COLO829 (cell line): ENCODE measurements at places on chromosomes 11 and 22.

- DNase-seq: no peak
Measured at GRCh38 chr11:64276653-64277431, 7.6 kb downstream of the BAD start.

DNA sequence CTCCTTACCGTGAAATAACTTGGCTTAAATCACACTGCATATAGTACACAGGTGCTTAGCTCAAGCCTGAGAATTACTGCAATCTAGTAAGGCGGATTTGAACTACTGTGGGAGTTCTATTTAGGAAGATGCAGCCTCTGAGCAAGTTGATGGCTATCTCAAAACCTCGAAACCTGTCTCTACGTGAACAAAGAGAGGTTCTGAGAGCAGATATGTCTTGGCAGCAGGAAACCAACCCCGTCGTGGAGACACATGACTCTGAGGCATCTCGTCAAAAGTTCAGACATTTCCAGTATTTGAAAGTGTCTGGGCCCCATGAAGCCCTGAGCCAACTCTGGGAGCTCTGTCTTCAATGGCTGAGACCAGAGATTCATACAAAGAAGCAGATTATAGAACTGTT lies 5.9 kb downstream of the ZNF215 start:
- DNase-seq: no peak

DNA sequence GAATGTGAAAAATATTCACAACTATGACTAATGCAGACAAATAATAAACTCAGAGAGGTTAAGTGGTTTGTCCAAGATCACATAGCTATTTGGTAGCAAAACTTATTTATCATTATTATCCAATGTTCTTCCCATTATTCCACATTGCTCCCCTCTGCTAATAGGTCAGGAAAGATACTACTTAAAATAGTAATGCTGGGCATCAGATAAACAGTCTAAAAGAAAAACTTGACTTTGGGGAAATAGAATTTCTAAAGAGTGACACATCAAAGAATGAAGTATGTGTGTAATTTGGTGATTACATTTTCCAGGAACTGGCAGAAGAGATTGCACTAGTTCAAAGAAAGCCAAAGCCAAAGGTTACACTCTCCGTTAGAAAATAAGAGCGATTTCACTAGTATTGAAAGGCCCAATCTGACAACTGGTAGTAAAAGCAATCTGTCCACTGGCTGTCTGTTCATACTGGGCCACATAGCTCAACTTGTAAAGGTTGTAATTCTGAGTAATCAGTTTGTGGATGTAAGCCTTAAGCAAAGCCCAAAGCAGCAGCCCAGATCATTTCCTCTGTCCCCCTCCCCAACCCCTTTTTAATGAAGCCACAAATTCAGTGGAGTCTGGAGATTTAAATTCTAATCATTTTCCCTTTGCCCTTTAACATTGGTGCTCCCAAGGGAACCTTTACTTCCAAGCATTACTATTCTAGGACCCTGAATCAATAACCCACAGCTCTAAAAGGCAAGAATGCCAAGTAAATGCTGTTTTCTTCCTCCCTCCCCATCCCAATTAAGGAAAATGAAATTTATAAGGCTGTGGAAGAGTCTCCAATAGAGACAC lies 283.5 kb downstream of the TTC28 start:
- peak; percentile 44 for DNase-seq

GRCh38 chr11:11461473-11461872 lies 108.4 kb upstream of the CSNK2A3 start:
- DNase-seq: no peak

GRCh38 chr22:30381264-30381663 lies 5.9 kb downstream of the RNF215 start:
- DNase-seq: no peak

- peak; percentile 83 for DNase-seq
Measured at GRCh38 chr22:43273902-43274484, 69.2 kb downstream of the SCUBE1 start.

DNA sequence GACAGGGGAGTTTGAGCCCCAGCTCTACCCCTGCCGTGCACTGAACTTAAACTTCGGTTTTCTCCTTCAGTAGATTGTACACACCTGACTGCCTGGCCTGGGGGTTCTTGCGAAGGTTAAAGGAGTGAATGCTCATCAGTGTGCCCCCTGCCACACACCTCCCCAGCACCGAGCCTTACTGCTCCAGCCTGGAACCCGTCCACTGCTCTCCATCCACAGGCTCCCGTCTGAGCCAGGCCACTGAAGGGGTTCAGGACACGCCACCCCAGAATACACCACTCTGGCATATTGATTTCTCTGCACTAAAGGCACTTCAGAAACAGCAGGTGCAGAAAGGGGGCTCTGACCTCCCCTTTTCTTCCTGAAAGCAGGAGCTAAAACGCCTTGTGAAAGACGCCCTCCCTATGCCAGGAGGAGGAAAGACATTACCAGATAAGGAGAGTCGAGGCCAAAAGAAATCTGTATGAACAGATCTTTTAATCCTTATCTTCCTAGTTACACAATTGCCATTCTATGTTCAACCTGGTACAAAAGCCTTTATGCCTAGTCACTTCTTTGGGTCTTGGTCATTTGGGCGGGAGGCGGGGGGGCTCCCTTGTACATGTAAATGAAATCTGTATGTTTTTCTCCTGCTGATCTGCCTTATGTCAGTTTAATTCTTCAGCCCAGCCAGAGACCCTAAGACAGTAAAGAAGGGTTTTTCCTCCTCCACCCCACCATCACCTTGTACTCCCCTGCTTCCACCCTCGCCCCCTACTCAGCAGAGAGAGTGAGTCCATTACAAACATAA lies 1.9 kb upstream of the SSTR3 start:
- DNase-seq: no peak

- DNase-seq: no peak
Measured at GRCh38 chr11:75845324-75845723, 30.3 kb downstream of the UVRAG start.

- no peak for DNase-seq
Measured at GRCh38 chr11:125072218-125072960, 9.3 kb downstream of the SLC37A2 start.

GRCh38 chr22:49547751-49548239 lies 279.9 kb downstream of the BRD1 start:
- DNase-seq: no peak

DNA sequence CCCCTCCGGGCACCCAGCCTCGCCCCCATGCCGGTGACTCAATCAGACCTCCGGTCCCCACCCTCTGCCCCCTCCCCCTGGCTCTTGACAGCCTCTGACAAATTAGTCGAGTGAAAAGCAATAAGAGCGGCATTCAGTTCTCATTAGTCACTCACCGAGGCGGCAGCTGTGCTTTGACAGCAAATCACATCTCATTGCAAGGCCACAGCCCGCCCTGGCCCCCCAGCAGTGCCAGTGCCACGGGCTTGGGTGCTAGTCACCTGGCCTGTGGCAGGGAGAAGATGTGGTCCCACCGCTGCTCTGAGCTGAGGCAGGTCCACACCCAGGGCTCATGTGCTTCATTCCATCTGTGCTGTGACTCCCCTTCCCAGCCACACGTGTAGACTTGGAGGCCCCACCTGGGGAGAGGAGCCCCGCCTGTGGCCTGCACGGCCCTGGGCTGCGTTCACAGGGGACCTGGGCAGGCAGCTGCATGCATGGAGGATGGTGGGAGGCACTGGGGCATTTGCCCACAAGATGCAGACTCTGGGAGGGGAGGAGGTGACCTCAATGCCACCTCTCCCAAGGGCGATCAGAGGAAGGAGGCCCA lies 7.4 kb upstream of the TH start:
- no peak for DNase-seq

DNA sequence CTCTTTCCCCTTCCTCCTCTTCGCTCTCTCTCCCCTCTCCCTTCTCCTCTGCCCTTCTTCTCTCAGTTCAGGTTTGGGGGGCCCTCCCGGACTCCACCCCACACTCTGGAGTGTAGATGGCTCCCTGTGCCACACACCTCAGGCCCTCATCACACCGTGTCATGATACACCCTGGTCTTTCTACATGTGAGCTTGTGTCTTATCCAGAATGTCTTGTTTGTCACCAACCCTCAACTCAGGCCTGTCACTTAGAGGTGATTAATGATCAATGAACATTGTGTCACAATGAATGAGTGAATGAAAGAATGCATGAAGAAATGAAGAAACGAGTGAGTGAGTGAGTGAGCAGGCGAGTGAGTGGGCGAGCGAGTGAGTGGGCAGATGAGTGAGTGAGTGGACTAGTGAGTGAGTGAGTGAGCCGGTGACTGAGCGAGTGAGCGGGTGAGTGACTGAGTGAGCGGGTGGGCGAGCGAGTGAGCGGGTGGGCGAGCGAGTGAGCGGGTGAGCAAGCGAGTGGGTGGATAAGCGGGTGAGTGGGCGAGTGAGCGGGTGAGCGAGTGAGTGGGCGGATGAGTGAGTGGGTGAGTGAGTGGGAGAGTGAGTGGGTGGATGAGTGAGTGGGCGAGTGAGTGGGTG lies 33.8 kb downstream of the CAPN1 start:
- no peak for DNase-seq

- DNase-seq: no peak
Measured at GRCh38 chr11:78220218-78221157, 31.8 kb downstream of the USP35 start.

DNA sequence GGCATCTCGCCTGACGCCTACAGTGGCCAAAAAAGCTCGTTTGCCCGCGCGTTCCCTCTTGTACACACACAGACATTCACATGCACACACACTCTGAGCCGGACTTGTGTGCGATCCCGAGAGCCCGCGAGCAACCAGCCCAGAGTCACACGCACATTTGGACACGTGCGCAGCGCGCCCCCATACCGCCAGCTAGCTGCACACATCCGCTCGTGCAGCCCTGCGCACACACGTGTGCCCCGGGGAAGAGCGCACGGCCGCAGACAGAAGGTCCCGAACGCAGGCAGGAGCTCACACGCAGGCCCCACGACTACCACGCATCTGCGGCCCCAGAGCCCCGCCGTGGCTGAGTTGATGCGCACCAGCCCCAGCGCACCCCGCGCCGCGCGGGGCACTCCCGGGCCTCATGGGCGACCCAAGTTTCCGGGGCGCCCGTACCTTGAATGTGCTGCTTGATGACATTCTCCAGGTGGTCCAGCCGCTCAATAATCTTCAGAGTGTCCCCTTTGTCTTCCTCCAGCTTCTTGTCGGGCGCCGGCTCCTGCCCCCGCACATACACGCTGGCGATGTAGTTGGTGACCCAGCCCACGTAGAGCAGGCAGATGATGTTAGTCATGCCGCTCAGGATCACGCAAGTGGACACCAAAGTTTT lies 758 bp downstream of the GALNT18 start:
- no peak for DNase-seq

GRCh38 chr11:33187998-33188722 lies 26.9 kb upstream of the CSTF3 start:
- DNase-seq: no peak

- DNase-seq: no peak
Measured at GRCh38 chr11:33618351-33618710, 82.3 kb downstream of the C11orf91 start.

- DNase-seq: no peak
Measured at GRCh38 chr11:94018721-94019120, 2.4 kb upstream of the HEPHL1 start.

- DNase-seq: no peak
Measured at GRCh38 chr11:101470881-101471520, 112.8 kb downstream of the TRPC6 start.

- DNase-seq: no peak
Measured at GRCh38 chr11:15280393-15280792, 165.7 kb downstream of the INSC start.

DNA sequence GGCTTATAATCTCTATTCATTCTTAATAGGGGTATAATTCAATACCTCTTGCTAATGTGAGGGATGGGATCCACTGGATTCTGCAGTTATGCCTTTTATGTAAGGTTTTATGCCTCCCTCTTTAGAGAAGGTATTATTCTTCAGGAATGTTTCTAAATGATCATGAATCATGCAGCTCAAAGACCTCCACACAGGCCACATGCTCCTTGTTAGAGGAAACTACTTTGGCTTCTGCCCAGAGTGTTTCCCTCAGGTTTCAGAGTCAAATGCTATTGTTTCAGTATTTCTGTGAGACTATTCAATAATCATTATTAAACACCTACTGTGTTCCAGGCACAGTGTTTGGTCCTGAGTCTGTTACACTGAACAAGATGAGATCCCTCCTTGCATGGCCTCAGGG lies 115.9 kb downstream of the RAB38 start:
- DNase-seq: no peak

GRCh38 chr22:45983797-45984196 lies 6.8 kb upstream of the WNT7B start:
- DNase-seq: no peak

GRCh38 chr11:26084313-26084712 lies 247.6 kb upstream of the ANO3 start:
- no peak for DNase-seq

DNA sequence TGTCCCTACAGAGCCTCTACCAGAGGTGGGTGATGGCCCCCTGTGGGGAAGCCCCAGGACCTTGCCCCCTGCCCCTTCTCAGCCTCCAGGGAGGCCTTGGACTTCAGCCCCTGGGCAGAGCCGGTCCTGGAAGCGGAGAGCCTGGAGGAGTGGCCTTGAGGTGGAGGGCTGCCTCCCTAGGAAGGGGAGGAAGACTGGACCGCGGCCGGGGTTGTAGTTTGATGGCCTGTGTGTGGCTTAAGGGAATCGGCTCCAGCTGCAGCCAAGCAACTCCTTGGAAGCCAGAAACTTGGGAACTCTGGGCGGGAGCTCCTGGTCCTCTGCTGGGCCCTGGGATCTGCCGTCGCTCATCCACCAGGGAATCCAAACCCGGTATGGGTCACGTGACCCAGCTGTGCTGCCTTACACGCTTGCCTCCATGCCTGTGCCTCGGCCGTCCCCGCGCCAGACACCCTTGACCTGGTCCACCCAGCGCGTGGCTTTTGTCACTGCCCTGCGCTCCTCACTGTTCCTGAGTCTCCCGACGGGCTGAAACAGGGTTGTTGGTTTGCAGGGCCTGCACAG lies 23.5 kb upstream of the ARHGAP8 start:
- DNase-seq: no peak

- DNase-seq: peak; percentile 45
Measured at GRCh38 chr22:43226377-43227238, 39.7 kb upstream of the TTLL12 start.

GRCh38 chr22:19229600-19229999 lies 51.1 kb upstream of the SLC25A1 start:
- no peak for DNase-seq

- no peak for DNase-seq
Measured at GRCh38 chr11:35619855-35620640, 1.8 kb downstream of the FJX1 start.

DNA sequence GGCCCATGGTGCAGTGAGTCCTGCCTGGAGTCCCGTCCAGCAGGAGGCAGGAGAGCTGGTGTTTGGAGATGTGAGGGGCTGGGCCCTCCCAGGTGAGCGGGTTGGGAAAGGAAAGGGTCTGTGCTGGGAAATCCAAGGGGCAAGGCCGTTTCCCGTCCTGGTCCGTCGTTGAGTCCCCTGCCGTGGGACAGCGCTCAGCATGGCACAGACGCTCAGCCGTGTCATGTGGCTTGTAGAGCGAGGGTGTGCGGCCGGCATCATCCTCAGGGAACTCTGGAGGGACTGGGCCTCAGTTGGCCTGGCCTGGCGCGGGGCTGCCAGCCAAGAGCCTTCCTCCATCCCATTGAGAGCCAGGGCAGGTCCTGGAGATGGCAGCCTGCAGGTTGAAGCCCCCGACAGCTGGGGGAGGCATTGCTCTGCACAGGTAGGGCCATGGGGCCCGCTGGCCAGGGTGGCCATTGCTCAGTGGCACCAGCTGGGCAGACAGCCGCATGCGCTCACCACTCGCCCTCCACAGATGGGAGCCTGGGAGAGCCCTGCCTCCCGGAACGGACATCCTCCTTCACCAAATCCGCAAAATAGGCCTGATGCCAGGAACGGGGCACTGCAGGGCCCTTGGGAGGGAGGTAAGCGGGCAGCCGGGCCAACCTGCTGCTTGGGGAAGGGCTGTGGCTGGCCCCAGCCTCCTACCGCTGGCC lies 28.7 kb downstream of the KCNQ1 start:
- DNase-seq: no peak

GRCh38 chr22:31577711-31578110 lies 81.4 kb downstream of the SFI1 start:
- no peak for DNase-seq
